T follicular helper cell (primary cell): ENCODE measurements at places on chromosomes 2 and 18.

GRCh38 chr18:58776084-58776483 lies 88.6 kb upstream of the ZNF532 start:
- DNase-seq = no peak

- no peak for DNase-seq
Observed at GRCh38 chr2:219405958-219406860, 12.0 kb upstream of the DES start.

- no peak for DNase-seq
Observed at GRCh38 chr18:79214056-79214455, 144.9 kb downstream of the ATP9B start.

- DNase-seq = no peak
Observed at GRCh38 chr2:120265006-120265405, 12.4 kb downstream of the RALB start.

DNA sequence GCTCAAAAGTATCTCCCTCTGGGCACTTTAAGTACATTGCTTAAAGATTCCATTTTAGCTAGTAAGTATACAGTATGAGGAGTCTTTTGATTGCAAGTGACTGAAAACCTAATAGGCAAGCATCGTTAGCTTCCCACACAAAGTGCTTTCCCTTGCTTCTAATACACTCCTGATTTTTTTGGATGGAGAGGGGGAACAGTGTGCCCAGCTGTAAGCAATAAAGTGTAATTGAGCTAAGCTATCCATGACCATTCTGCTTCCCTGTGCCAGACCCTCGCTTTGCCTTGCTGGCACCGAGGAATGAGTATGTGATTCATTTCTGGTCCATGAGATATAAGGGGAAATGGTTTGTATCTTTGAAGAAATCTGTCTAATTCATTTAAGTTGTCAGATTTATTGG lies 3.8 kb upstream of the ZNF24 start:
- no peak for DNase-seq

- no peak for DNase-seq
Observed at GRCh38 chr2:120635146-120635545, 100.5 kb upstream of the GLI2 start.

GRCh38 chr2:11235583-11235982 lies 80.3 kb downstream of the SLC66A3 start:
- no peak for DNase-seq

DNA sequence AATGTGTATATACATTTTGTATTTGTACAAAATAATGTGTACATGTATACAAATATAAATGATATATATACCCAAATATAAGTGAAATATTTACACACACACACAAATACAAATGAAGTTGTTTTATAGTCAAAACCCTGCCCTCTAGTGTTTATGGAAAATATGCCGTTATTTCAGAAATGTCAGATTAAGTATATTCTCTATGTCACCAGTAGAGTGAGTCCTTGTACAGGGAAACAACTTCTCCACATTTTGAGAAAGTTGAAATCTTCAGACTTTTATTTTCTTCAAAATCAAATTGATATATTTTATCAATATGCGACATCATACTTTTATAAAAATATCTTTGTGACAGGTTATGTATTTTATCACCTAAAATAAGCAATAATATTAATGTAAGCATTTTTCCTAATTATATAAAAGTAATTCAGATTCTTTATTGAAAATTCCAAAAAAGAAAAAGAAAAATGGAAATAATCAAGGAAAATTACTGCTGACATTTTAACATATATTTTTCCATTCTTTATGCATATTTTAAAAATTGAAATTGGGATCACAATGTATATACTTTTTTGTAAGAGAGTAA lies 22.4 kb downstream of the ARL6IP6 start:
- no peak for DNase-seq

GRCh38 chr2:119179991-119180390 lies 21.4 kb upstream of the C1QL2 start:
- DNase-seq = no peak

GRCh38 chr18:63132819-63133200 lies 186.8 kb downstream of the BCL2 start:
- no peak for DNase-seq

DNA sequence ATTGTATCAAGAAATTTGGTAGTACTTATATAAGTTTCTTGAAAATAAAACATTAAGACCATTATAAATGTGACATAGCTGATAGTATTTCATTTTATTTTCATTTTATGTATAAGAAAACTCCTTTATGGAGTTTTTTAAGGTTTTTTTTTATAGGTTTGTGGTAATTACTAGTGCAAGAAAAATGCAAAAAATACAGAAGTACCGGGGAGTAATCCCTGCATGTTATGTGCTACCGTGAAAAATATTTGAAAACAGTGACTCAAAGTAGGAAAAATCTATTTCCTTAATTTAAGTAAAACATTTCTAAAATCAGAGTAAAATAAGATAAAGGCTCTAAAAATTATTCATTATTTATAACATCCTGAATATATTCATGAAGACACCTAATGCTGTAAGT lies 21.6 kb downstream of the ZSWIM2 start:
- no peak for DNase-seq

DNA sequence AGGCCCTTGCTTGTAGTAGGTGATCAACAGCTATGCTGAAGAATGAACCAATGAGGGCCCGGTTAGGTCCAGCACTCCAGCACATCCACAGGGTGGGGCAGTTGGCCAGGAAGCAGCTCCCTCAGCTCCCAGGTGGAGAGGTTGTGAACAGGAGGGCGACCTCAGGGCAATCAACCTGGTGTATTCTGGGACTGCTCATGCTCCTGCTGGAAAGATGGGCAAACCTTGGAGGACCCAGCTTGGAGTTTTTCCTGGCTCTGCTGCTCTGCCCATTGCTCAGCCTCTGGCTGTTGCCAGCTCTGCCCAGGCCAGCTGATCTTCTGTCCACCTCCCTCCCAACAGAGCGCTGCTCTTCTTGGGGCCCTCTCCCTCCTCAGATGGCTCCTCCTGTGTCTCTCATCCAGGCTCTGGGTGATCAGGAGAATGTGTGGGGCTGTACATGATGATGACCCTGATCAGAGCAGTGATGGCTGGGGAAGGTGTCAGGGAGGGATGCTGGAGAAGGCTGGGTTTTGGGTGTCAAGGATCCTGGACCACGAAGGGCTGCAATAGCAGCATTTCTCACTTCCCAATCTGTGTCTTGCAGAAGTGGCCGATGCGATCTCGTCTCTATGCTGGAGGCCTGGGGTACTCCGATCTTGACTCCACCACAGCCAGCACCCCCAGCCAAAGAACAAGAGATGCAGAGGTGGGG lies 3.4 kb downstream of the TCF23 start:
- no peak for DNase-seq

DNA sequence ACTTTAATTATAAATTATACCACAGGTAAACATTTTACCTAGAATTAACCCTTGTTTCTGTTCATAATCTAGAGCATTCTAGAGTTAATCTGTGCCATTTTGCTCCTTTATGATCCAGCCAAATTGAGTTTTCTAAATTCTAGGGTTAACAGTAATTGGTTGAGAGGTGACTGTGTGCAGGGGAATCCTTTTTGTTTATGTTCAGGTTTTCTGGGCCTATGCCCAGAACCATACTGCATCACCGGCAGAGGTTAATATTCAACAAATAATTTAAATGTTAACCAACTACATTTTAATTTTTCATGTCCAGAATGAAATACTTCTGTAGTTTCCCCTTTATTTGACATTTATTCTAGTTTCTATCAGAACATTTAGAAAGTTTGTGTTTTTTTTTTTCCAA lies 32.3 kb downstream of the CARF start:
- DNase-seq = no peak

DNA sequence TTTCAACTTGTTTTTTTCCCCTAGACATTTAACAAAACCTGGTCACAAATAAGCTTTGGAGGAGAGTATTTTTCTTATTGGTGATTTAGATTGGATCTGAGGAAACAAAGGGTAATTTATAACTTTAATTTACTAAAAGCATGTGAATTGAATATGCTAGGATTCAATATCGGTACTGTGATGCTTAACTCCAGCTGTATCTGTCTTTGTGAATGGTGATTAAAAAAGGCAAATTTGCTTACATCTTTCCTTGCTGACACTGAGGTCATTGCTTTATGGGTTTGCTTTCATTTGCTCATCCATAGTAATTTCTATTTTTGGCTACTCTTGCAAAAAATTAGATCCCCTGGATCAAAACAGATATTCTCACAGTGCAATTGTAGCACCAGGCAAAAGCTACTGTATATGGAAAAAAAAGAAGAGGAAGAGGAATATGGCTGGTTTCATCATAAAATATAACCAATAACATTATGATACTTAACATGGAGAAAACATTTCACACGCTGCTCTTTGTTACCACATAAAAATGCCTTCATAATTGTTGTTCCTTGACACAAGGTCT lies 832.0 kb upstream of the ZEB2 start:
- no peak for DNase-seq

DNA sequence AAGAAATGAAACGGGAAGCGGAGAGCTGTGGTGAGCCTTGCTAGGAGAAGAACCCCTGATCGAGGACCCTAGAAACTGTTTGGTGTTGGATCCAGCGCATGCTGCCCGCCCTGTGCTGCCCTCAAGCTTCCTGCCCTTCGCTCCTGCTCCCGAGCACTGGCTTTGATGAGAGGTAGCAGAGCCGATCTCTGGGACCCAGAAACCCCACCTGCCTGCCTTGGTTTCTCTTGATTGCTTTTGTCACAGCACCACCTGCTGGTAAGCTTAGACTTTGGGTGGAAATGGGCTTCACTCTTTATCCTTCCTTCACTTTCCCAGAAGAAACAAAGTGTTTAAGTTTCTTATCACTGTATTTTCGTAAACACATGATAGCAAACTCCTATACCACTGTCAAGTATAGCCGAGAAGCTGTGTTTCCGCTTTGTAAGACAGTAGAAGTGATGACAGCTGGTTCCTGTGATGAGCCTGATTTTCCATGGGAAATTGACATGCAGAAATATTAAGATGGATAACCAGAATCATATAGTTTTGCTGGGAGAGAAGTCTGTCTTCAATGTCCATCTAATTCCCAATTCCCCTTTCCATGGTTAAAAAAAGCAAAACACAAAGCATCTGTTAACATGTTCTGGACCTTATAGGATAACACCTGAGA lies 267.4 kb downstream of the PHLPP1 start:
- peak; percentile 31 for DNase-seq
